ENCODE measurements at places on chromosomes 13 and 19. TPM values are rescaled to one million over a fixed set of nuclear protein-coding genes. Genes with fewer than 3 reads are reported as not detected.

The CYP2F1 gene
- total RNA-seq, result not detected

DNA sequence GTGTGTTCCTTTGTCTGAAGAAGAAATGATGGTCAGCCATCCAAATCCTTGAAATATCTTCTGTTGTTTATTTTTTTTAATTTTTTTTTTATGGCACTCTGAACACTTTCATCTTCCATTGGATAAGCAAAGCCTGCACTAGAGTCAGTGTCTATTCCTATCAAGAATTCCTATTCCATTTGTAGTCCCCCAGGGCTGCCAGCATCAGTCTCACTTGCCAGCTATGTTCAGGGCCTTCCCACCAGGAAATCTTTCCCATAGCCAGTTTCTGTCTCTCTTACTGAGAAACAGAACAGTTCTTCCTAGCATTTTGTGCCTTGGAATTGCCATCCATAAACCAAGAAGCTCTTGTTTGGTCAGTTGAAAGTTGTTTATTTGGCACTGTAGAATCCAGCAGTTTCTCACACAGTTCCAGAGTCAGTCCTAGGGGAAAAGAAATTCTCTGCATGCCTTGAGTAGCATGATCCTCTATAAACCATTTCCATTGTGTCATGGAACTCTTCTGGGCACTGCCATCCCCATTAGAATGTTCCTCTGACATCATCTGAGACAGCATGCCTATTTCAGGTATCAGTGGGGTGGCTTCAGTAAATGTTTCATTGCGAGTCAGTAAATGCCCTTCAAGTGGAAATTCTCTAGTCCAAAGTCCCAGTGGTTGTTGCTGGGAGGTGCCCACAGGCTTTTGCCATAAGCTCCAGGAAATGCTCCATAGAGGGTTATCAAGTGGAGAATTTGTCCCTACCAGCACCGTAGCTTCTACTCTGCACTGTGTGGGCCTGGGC lies 18.7 kb upstream of the SPRYD7 start:
- no peak for DNase-seq

The ATXN8OS gene
- not detected for total RNA-seq

GRCh38 chr19:39299832-39300231 lies 3.6 kb downstream of the IFNL1 start:
- no peak for DNase-seq

DNA sequence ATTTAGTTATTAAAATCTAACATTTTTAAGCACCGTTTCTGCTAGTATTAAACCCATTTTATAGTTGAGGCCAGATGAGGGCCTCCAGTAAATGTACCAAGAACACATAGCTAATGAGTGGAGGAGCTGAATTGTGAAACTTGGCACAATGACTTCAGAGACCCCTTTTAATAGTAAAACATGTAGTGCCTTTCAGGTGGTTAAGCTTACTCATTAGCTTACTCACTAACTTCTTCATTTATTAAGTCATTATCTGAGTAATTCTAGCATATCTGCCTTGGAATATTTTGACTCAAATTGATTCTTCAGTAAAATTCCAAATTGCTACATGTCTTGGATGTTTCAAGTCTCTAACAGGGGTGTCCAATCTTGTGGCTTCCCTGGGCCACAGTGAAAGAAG lies 735.2 kb downstream of the LIG4 start:
- DNase-seq, result no peak

The SIGLEC12 gene
- total RNA-seq, result not detected

GRCh38 chr13:77406644-77407440 lies 79.9 kb upstream of the MYCBP2 start:
- no peak for DNase-seq

DNA sequence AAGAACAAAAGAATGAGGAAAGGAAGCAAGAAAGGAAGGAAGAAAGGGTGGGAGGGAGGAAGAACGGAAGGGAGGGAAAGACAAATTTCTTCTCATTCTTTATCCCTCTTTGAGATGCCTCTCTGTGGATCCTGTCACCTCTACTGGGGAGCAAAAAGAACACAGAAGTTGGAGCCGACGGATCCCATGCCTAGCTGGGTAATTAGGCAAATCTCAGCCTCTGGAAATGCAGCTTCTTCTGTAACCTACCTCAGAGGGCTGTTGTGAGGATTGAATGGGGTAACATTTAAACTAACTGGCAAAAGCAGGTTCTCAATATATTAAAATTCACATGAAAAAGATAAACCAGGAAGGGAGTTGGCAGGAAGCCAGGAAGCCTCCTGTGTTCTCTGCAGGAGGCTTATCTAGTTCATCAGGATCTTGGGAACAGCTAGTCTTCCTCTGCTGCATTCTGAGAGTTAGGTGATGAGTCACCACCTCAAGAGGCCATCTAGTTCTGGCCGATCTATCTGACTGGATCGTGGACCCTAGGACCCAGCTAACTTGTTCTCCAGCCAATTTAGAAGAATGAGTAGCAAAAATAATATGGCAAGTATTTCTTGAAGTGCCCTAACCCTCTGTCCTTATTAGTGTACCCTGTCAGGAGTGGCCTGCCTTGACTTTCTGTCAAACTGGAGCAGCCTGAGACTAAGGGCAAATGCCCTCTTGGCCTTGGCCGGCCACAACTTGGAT lies 15.2 kb upstream of the CPB2 start:
- no peak for DNase-seq

Measured in HepG2 (cell line).